ENCODE measurements at places on chromosomes 5 and 9.

GRCh38 chr5:76325326-76325725, 77.8 kb upstream of the IQGAP2 start:
- no peak for DNase-seq

- no peak for DNase-seq
These were observed at the start of gene IL12B for GRCh38 chr5:159330131-159330800. IL12B (minus strand) TSS chr5:159330487; CDS start chr5:159326782, 3,705 bp downstream.

GRCh38 chr9:78971540-78971939, 600.2 kb upstream of the TLE4 start:
- no peak for DNase-seq

DNA sequence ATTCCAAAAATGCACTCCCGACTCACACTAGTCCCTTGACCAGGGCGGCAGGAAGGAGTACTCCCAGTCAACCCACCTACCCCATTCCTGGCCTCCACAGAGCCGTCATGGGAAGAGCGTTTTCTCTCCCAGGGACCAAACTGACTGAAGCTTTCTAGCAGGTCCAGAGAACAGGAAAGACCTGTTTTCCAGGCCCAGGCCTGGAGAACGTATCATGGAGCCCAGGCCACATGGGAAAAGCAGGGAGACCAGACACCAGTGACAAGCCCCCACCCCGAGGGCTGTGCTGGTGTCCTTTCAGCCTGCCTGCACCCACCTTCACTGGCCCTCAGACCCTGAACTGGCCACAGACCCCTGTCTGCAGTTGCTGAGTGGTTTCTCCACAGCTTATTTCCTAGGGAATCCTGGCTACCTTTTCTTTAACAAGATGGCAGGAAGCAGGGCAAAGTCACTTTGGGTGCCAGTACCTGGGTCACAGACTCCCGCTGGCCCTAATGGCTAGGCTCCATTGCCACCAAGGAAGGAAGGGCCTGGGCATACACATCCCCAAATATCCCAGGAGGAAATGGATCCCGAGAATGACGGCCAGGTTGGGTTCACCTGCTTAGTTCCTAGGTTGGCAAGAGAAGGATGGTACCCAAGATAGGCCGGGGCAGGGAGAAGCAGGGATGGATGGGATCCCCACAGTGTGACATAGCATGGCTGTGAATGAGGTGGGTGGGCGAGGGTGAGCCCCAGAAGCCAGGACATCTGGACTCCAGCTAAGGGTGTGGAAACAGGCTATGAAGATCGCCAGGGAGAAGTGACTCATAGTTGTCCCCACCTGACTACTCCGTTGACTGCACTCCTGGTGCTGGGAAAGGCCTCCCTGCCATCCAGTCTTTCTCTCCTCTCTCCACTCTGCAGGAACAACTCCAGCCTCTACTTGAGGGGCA, 12.2 kb downstream of the CCNI2 start:
- no peak for DNase-seq

- DNase-seq, result no peak
These were observed 376.8 kb downstream of the IRX2 start for GRCh38 chr5:2374703-2375102.

DNA sequence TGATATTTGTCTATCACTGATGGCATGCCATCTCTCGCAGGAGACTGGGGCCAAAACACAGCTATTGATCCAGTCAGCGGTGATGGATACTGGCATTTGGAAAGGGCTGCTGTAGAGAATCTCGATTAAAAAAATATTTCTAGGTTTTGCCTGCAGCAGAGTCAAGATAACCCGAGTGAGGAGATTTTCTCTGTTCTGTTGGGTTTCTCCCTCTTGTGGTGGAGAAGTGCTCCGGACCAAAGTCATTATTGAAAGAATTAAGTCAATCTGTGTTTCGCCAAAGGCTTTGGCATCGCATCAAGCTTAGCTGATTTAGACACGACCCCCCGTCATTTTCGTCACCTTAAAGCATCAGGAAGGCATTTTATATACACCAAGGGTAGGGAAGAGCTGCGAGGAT, 97.1 kb upstream of the IRX2 start:
- DNase-seq, result no peak

- no peak for DNase-seq
These were observed 3.8 kb downstream of the PCDH12 start for GRCh38 chr5:141954194-141954593.

GRCh38 chr9:113548221-113549041, 84.9 kb downstream of the RGS3 start:
- DNase-seq, result no peak

DNA sequence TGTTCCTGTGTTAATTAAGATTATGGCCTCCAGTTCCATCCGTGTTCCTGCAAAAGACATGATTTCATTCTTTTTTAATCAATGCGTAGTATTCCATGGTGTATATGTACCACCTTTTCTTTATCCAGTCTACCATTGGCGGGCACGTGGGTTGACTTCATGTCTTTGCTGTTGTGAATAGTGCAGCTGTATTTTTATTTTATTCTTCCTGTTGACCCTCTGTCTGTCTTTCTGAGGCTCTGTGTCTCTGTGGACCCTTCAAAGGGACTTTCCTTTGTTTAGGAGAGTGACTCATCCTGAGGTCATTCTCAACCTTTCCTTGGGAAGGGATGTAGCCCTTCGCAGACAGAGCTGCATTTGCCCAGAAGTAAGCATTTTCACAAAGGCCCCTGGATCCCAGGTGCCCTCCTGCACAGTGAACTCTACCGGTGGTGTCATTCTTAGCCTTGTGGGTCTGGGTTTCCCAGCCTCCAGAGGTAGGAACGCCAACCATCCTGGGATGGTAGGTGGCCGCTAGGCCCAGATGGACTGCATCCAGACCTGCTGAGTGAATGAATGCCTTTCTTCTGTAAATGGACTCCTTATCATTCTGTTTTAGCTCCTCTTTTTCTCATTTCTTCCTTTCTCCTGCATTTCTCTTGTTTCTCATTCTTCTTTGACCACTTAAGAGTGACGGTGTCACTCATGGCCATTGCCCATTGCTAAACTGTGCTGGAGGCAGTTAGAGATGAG, 22.4 kb downstream of the TRIO start:
- DNase-seq, result no peak

DNA sequence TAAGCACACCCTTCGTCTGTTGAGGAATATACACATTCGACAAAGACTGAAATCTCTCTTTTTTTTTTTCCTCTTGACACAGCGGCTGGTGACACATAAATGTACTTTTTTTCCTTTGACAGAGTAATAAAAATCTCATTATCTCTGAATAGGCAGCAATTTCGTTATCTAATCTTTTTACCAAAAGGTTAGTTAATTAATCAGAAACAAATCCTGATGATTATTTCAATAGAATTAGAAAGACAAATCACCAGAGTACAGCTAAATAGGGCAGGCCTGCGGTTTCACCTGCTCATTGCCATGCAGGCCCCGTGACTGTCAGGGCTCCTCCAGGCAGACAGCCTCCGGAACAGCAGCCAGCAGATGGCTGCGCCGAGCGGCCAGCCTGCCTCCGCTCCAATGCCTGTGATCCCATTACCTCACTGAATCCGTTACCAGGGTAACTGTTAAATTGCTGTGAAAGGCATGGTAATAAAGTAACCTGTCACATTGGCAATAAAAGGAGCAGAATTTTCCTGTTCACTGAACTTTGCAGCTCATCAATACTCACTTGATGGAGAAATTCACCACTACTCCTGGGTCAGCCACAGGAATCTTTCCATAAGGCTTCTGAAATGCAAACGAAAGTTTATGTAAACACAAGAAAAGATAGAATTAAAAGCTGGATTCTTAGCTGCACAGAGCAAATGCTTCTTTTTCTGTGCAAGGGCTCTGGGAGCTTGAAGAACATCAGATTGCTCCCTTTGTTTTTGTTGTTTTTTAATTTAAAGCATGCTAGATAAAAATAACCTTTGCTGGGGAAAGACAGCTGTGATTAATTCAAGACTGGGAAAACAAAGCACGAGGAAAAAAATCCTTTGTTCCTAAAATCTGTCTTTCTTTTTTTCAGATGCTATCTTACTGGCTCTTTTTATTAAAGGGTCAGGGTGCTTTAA, 666.4 kb upstream of the ZNF608 start:
- no peak for DNase-seq

DNA sequence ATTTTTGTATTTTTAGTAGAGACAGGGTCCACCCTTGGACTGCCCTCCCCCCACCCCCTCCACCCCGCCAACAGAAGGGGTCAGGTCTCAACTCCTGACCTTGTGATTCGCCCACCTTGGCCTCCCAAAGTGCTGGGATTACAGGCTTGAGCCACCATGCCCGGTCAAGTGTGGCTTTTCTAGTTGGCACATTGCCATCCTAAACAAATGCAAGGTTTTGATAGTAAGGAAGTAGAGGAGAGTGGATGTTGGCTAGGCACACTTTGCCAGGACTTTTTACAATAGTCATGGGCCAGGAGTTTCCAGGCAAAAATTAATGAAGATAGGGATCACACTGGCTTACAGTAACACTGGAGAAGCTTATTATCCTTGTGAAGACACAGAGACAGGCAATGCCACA, 62.4 kb downstream of the GALNT12 start:
- no peak for DNase-seq

DNA sequence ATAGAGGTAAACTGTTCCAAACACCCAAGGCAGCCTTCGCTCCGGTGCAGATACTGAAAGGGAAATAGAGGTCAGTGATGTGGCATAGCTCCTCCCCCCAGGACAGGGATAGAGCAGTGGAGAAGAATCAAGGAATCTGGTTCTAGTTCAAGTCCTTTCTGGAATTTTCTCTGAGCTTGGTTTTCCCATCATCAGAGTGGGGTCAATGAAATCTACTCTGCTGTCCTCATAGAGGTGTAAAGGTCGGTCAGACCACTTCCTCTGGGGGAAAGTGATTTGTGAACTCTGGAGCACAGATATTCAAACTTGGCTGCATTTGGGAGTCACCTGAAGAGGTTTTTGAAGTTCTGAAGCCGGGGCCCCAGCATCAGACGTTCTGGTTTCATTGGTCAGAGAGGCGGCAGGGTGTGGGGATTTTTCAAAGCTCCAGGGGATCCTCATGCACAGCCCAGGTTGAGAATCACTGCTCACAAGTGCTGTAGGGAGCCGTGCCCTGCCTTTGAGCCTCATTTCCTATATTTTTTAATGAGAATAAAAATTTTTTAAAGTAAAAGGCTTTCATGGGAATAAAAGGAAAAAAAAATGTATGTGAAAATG, 105.7 kb upstream of the RAD23B start:
- DNase-seq, result no peak

- no peak for DNase-seq
These were observed 2031.7 kb downstream of the EFNA5 start for GRCh38 chr5:105639068-105639467.

DNA sequence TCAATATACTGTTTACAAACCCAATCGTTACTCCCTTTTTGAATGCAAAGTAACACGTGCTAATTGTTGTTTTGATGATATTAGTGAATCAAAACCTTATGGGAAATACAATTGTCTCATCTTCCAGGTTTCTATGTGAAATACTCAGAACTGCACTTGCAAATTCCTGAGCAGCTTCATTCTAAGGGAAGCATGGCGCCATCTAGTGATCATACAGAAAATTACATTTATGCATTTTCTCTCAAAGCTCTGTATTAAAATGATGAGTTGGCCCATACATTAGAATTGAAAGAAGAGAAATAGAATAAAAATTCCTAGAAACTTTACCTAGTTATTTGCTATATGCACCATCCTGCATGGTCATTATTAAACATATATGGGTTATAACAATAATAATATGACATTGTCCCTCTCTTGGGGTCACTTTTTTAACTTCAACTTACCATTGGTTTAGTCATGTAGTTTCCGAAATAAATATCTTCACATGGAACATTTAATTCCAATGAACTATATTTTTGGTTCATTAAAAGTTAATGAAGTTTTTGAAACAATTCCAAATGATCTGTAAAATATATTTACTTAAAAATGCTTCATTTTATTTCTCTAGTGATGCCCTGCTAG, 220.0 kb downstream of the PDE4D start:
- no peak for DNase-seq

- no peak for DNase-seq
These were observed 214.9 kb upstream of the WWC1 start for GRCh38 chr5:168076561-168076991.

GRCh38 chr5:180670586-180671359, 21.4 kb upstream of the FLT4 start:
- no peak for DNase-seq

DNA sequence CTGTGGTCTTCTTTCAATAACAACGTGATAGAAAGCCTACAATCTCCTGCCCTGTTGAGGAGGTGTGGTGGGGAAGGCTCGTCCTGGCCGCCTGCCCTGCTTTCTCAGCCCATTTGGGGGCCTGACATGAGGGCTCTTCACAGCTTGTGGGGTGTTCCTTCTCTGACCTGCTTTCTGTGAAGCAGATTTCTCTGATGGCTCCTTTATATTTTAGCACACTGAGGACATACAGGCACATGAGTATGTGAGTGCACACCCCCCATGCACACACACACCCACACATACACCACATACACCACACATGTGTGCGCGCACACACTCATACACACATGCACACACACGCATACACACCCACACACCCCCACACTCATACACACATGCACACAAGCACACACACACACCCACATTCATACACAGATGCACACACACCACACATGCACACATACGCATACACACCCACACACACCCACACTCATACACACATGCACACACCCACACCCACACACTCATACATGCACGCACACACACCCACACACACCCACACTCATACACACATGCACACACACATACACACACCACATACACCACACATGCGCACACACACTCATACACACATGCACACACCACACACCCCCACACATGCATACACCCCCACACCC, 117.5 kb downstream of the COL5A1 start:
- DNase-seq, result no peak

DNA sequence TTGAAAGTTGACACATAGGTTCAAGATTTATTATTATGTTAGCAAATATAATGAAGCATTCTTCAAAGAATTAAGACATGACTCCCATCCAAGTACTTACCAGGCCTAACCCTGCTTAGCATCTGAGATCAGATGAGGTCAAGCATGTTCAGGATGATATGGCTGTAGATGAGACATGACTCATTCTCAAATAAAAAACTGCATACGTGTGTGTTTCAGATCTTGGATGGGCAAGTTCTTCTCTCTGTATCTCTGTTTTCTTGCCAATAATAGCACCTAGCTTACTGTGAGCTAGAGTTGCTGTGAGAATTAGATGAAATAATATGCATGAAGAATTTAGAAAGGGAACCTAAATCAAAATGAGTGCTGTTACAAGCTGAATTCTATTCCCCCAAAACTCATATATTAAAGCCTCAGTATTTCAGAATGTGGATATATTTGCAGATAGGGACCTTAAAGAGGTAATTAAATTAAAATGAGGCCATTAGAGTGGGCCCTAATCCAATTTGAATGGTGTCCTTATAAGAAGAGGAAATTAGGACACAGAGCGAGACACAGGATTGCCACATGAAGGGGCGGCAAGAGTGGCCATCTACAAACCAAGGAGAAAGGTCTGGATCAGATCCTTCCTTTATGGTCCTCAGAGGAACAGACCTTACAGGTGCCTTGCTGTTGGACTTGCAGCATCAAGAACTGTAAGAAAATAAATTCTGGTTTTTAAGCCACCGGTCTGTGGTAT, 146.2 kb downstream of the MARCHF11 start:
- DNase-seq, result no peak

DNA sequence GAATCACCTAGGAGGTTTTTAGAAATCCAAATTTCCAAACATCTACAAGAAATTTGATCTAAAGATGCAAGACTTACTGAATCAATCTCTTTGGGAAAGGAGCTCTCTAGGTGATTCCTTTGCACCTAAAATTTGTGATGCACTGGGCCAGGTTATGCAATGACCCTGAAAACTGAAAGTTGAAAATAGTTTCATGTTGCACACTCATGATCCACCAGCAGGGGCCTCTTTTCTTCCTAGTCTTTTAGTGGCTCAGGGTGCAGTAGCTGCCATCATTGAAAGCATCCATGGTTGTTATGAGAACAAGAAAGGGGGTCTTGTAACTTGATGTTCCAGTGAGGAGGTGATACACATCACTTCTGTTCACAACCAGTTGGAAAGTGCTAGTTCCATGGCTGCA, 486.8 kb downstream of the PSAT1 start:
- DNase-seq, result no peak

Data from effector CD8-positive, alpha-beta T cell (primary cell).